ENCODE measurements at places on chromosomes 7 and 10.
A peak's percentile ranks its signal among the peaks of the same experiment; 100 is the strongest.

GRCh38 chr10:3895045-3895631 lies 110.1 kb upstream of the KLF6 start:
- no peak for DNase-seq

GRCh38 chr10:70441895-70442309 lies 421 bp upstream of the NODAL start:
- DNase-seq, result no peak

GRCh38 chr7:146116521-146117222 lies at the start of gene CNTNAP2:
CNTNAP2 (plus strand) TSS chr7:146116801; CDS start chr7:146116877, 76 bp downstream.
- DNase-seq, result peak; percentile 70

DNA sequence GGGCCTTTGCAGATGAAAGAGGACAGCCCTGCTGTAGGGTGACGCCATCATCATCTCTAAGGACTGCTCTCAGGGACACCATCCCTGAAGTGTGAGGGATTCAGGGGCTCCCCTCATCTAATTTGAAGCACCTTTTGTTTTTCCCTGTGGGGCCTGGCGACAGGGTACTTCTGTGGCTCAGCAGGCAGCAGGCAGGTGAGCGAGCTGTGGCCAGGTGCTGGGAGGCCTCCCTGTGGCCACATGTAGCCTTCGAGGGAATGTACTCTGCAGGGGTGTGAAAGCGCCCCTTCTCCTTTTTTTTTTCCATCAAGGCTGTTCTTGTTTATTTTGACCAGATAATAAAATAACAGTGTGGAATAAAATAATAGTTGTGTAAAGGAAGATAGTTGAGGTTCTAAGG lies 118.2 kb upstream of the DPP6 start:
- no peak for DNase-seq

DNA sequence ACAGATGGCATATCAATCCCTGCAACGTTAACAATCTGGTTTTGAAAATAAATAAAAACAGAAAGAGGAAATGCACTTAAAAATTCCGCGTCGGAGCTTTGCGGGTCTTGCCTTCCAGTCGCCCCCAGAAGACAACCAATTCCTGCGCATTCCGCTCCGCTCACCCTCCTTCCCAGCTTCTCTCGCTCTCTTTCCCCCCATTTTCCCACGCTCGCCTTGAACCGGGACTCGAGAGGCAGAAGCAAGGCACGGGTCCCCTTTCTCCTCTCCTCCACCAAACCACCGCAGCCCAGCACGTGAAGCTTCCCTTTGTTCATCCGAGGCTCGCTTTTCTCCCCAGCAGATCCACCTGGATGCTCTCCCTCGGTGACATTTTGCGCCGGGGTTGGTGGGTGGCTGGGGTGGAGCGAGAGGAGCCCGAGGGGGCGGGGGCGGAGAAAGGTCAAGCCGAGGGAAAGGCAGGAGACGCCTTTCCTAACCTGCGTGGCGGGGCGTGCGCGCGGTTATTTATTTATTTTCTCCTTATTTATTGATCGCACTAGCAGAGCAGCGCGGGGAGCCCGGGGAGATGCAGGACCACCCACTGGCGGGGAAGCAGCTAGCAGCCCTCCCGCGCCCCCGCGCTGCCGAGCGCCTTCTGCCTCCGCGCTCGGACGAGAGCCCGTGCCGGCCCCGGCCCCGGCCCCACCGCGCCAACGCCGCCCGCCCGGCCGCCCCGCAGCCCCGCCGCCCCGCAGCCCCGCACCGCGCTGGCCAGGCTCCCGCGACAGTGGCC lies at the start of gene KCND2:
KCND2 (plus strand) TSS at position 475 of the 775 bp plus-strand sequence.
- peak; percentile 67 for DNase-seq

DNA sequence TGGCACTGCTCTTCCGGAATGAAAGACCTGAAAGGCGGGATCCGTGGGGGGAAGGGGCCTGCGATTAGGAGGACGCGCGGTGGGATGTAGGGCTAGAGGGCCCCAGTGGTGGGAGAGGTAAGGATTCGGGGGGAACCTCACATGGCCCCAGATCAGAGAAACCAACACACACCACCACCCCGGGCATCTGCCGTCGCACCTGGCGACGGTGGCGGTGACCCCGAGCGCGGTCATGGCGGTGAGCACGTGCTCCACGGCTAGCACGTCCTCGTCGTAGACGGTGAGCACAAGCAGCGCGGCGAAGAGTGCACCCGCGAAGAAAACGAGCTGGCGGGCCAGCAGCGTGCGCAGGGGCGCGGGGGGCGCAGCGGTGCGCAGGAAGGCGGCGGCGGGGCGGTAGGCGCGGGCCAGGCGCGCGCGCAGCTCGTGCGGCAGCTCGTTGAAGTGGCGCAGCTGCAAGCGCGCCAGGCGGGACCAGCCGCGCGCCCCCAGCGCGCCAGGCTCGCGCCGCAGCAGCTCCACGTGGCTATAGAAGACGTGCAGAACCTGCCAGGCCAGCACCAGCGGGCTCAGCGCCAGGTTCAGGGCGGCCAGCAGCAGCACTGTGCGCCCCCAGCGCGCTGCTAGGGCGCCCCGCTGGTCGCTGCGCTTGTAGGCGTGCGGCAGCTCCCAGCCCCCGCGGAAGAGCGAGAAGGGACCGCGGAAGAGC lies 5.7 kb downstream of the ATG9B start:
- DNase-seq, result no peak

GRCh38 chr10:79243181-79244067 lies 103.8 kb upstream of the PPIF start:
- no peak for DNase-seq

DNA sequence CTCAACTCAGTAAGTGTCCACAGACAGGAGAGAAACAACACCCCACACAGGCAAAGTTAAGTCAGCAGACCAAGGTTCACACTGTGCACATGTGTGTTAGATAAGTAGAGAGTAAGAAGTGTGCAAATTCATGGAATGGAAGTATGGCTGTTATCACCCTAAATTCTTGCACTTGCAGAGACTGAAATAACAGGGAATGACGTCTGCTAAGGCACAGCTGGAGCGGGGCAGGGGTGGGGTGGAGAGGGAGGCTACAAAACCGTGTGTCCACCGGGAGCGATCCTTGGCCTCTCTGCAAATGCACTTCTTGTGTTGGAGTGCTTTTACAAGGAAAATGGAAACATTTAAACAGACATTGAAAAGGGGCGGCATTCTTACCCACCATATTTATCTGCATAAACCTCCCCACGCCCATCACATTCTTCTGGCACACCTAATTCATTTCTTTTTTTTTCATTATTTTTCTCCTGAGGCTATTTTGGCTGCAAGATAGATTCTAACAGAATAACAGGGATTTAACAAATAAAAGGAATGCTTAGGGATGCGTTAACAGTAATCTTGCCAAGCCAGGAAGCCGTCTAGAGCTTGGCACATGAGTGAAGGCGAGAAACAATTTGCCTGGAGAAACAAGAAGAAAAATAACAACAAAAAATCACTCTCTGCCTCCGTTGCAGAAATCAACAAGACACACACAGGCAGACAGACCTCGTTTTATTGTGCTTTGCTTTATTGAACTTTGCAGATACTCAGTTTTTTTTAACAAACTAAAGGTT lies 30.1 kb downstream of the TNS3 start:
- no peak for DNase-seq

DNA sequence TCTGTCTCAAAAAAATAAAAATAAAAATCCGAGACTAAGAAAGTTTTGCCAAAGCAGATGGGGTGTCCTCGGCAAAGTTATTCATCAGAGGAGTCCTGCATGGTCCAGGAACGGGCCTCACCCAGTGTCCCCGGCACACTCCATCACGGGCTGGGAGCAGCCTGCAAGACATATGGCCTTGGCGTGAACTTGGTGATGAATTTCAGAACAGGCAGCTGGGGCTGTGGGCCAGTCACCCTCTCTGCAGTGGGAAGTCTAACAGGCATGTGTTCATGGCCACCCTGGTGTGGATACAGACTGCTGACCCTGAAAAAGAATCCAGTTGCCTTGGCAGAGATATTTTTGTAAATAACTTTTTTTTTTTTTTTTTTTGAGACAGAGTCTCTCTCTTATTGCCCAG lies 34.7 kb downstream of the NPTX2 start:
- DNase-seq, result no peak

DNA sequence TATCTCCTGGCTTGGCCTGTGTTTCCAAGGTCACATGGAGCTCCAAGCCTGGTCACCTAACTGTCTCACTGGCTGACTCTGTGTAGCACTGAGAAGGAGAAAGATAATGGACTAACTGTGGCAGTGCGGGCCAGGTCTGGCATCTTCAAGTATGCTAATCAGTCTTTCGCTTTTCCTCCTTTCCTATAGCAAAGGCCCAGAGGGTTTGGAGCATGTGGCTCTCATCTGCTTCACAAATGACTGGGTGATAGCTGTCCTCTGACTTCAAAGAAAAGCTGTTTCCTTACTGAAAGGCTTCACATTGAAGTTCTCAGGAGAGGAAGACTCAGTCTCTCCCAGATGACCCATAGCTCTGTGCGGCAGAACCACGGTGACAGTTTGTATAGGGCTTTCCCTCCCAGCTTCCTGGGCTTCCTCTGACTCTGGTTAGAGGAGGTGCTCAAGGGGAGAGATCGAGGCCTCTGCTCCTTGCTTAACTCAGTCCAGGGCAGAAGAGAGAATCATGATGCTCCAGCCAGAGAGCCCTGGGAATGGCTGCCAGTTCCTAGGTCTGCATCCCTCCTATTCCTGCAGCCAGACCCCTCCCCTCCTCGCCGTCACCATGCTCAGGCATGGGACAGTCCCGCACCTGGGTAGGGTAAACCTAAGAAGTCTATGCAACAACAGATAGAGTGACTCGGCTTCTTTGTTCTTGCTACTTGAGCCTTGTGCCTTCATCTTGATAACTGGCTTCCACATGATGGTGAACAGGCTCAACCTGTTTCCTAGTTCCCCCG lies 72.3 kb downstream of the CCDC71L start:
- DNase-seq, result no peak

DNA sequence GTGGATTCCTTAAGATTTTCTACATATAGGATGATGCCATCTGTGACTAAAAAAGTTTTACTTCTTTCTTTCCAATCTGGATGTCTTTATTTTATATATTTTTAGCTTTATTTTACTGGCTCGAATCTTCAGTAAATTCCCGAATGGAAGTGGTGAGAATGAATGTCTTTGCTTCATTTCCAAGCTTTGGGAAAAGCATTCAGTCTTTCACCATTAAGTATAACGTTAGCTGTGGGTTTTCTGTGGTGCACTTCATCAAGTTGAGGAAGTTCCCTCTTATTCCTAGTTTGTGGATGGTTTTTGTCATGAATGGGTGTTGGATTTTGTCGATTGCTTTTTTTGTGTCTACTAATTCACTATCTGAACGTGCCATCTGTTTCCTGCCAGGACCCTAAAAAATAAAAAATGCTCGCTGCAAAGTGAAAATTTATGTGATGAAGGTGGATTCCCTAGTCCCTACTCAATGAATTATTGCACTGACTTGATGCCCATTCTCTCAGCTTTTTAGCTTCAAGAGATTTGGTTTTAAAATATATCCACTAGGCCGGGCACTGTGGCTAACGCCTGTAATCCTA lies 90.2 kb upstream of the CARD11 start:
- DNase-seq, result no peak

DNA sequence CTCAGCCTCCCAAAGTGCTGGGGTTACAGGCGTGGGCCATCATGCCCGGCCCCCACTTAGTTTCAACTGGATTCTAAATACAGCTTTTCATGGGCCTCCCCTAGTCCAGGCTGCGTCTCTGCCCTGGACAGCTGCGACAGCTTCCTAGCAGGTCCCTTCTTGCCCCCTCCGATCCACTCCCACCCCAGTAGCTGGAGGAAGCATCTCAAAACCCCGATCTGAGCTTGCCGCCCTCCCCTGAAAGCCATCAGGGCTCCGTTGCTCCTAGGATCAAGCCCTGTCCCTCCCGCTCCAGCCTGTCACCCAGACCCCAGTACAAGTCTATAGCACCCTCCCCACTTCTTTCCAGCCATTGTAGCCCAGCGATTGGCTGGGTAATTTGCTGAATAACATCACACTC lies 64.5 kb downstream of the VWA2 start:
- DNase-seq, result no peak

GRCh38 chr7:2445898-2446555 lies 30.2 kb downstream of the GRIFIN start:
- no peak for DNase-seq

DNA sequence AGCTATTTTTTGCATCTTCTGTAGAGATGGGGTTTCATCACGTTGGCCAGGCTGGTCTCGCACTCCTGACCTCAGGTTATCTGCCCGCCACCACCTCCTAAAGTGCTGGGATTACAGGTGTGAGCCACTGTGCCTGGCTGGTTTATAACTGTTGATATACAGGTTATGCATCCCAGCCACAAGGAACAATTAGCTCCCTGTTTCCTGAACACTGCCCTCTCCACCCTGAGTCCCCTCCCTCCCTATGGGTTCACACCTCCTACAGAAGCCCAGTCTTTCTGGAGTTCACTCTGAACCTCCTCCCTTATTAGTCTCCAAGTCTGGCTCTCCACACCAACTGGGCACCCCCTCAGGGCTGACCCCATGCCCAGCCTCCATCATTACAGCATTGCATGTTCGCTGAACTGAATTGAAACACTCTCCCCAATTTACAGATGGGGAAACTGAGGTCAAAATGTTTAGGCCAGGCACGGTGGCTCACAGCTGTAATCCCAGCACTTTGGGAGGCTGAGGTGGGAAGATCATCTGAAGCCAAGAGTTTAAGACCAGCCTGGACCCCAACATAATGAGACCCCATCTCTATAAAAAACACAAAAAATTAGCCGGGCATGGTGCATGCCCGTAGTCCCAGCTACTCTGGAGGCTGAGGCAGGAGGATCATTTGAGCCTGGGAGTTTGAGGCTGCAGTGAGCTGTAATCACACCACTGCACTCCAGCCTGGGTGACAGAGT lies 1.7 kb upstream of the CLIP2 start:
- no peak for DNase-seq

DNA sequence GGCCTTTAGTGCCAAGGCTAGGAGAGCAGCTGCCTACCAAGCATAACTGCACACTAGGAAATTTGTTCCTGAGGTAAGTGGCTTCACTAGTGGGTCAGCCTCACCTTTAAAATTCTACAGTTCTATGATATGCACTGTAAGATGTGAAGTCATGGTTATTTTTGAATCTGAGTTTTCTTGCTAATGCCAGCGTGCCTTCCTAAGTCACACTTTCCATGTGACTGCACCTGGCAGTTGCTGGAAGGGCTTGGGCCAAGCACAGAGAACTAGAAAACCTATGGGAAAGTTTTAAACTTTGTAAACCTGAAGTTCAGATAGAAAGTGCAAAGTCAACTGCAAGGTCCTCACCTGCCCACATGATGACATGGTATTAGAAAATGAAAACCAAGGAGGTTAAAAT lies 42.5 kb downstream of the STEAP1B start:
- DNase-seq, result no peak

GRCh38 chr7:37282927-37283326 lies 165.7 kb downstream of the ELMO1 start:
- no peak for DNase-seq
